Myometrial cell (primary cell): ENCODE measurements at places on chromosomes 3 and 15. TPM values are rescaled to one million over a fixed set of nuclear protein-coding genes. Genes with fewer than 3 reads are reported as not detected.

Gene SKOR1
- under 0.01 TPM in 1 of 2 replicates, not detected in the other for total RNA-seq

Gene OGG1
- total RNA-seq = 26.9 and 39.8 TPM in 2 replicates

Gene GOLGA6B
- total RNA-seq = not detected in 2 replicates

Gene CLPX
- total RNA-seq = 20.5 and 28.2 TPM in 2 replicates

Gene LDHAL6B
- not detected in 2 replicates for total RNA-seq

Gene OR5H6
- not detected in 2 replicates for total RNA-seq

Gene NRROS
- total RNA-seq = under 0.01 TPM in 1 of 2 replicates, not detected in the other

Gene TMEM207
- total RNA-seq = not detected in 2 replicates

Gene GRAMD2A
- 0.18 TPM in 1 of 2 replicates, not detected in the other for total RNA-seq

Gene GPR62
- total RNA-seq = not detected in 2 replicates

Gene CHRNA3
- total RNA-seq = not detected in 2 replicates

Gene CACNA1D
- total RNA-seq = not detected in 2 replicates

Gene ZPLD1
- not detected in 2 replicates for total RNA-seq

Gene FMN1
- 1.2 TPM in 2 replicates for total RNA-seq

Gene ZMAT3
- total RNA-seq = 16.4 and 19.3 TPM in 2 replicates

Gene DNAJA4
- total RNA-seq = 2.9 and 4.1 TPM in 2 replicates

Gene MITF
- 25.4 and 26.1 TPM in 2 replicates for total RNA-seq

Gene WDR49
- not detected in 2 replicates for total RNA-seq

Gene SLC9C1
- not detected in 2 replicates for total RNA-seq

Gene AMT
- 0.35 and 0.58 TPM in 2 replicates for total RNA-seq

Gene RTP1
- total RNA-seq = not detected in 2 replicates

Gene NAALADL2
- 0.86 and 0.89 TPM in 2 replicates for total RNA-seq

Gene CCR9
- not detected in 2 replicates for total RNA-seq

Gene IL16
- under 0.01 and 0.18 TPM in 2 replicates for total RNA-seq

Gene BFSP2
- not detected in 2 replicates for total RNA-seq

Gene FGF7
- 69.2 and 92.2 TPM in 2 replicates for total RNA-seq

Gene BCL6
- total RNA-seq = 18.7 and 37.4 TPM in 2 replicates

Gene STARD5
- 12.1 and 16.8 TPM in 2 replicates for total RNA-seq

Gene CTXND1
- not detected in 2 replicates for total RNA-seq

Gene WDR72
- total RNA-seq = not detected in 2 replicates

Gene ALPK3
- under 0.01 and 0.29 TPM in 2 replicates for total RNA-seq

Gene HHLA2
- not detected in 2 replicates for total RNA-seq

Gene LTK
- total RNA-seq = 0.29 and 1.2 TPM in 2 replicates

Gene RBP2
- total RNA-seq = not detected in 2 replicates

Gene SNRPA1
- 53.9 and 83.6 TPM in 2 replicates for total RNA-seq

Gene ATP13A5
- not detected in 2 replicates for total RNA-seq

Gene NR2F2
- total RNA-seq = 24.6 and 30.3 TPM in 2 replicates

Gene LRRIQ4
- not detected in 2 replicates for total RNA-seq

Gene HTR3D
- total RNA-seq = not detected in 2 replicates

Gene CYP19A1
- not detected in 2 replicates for total RNA-seq

Gene CCK
- not detected in 2 replicates for total RNA-seq

Gene POPDC2
- total RNA-seq = 0.35 TPM in 1 of 2 replicates, not detected in the other

Gene ADAMTS9
- 0.58 and 0.71 TPM in 2 replicates for total RNA-seq

Gene ZMYND10
- 1.7 and 3.0 TPM in 2 replicates for total RNA-seq

Gene RLBP1
- not detected in 2 replicates for total RNA-seq
